ENCODE measurements at places on chromosomes 2 and 18. TPM values are rescaled to one million over a fixed set of nuclear protein-coding genes. Genes with fewer than 3 reads are reported as not detected.

The CREG2 gene
- not detected for total RNA-seq

The VSNL1 gene
- total RNA-seq: 7.4 TPM

The TRPM8 gene
- total RNA-seq: not detected

The SPDYA gene
- 0.42 TPM for total RNA-seq

The EVA1A gene
- 0.77 TPM for total RNA-seq

The CHMP1B gene
- total RNA-seq: 80.1 TPM

The C1QL2 gene
- not detected for total RNA-seq

The SERPINB4 gene
- not detected for total RNA-seq

GRCh38 chr2:38098421-38099098 lies 22.6 kb upstream of the CYP1B1 start:
- DNase-seq: no peak

- DNase-seq: no peak
Observed at GRCh38 chr2:178550352-178550751, 70.1 kb downstream of the PLEKHA3 start.

- DNase-seq: no peak
Observed at GRCh38 chr2:129248198-129248597, 731.3 kb upstream of the RAB6C start.

GRCh38 chr2:1846046-1847015 lies 102.0 kb upstream of the PXDN start:
- no peak for DNase-seq

DNA sequence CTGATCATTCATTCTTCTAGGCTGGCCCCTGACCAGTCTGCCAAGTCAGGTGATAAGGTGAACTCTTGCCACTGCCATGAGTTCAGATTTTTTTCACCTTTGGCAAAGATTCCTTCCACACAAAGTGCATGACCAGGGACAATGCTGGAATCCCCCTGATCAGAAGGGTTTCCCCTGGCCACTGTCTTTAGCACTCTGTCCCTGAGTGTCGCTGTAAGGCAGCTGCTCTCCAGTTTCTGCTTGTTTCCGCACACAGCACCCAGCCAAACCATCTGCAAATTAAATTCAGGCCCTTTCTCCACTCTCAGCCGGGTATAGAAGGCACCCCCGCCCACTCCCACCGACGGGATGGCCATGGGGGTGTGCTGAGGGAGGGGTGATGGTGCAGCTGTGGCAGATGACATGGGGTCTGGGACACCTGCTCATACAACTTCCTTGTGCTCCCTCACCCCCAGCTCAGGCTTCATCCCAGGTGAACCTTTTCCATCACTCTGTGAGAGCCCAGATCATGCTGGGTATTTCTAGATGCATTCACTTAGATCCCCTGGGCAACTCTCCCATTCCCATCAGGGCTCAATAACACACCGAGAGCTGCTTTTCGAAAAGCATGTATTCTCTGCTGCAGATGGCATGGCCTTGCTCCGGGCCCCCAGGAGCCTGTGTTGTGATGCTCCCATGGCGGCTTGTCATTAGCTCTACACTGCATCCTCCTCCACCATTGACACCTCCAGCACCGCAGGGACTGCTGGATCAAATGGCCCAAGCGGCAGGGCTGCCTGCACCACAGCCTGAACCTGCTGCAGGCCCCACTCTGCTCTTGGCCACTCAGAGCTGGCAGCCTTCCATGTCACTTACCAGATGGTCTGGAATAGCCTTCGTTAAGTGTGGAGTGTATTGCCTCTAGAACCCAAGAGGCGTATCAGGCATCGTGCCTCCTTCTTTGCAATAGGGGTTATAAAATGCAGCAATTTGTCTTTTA lies 52.3 kb upstream of the ROCK2 start:
- DNase-seq: no peak

DNA sequence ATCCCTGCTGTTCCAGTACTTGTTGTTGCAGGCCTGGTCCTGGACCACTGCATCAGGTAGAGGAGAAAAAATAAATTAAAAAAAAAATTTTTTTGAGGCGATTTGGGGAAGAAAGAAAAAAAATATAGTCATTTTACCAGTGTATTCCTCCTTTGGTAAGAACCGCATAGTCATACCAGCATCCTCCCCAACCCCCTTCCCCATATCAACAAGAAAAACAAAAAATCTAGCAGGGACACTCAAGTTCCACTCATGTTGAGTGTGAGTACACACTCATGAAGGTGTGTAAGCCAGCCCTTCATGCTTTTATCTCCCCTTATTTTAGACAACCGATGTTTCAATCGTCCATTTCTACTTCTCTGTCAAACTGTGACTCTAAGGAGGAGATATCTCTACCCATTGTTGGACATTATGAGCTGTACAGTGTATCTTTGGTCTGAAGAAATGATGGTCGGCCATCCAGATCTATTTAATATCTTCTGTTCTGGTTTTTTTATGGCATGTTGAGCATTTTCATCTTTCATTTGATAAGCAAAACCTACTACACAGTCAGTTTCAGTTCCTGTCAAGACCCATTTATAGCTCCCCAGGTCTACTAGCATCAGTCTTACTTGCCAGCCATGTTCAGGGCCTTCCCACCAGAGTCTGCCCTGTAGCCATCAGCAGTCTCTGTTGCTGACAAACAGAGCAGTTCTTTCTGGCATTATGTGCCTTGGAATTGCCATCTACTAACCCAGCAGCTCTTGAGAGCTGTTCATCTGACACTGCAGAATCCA lies 20.0 kb downstream of the ELP2 start:
- DNase-seq: no peak

DNA sequence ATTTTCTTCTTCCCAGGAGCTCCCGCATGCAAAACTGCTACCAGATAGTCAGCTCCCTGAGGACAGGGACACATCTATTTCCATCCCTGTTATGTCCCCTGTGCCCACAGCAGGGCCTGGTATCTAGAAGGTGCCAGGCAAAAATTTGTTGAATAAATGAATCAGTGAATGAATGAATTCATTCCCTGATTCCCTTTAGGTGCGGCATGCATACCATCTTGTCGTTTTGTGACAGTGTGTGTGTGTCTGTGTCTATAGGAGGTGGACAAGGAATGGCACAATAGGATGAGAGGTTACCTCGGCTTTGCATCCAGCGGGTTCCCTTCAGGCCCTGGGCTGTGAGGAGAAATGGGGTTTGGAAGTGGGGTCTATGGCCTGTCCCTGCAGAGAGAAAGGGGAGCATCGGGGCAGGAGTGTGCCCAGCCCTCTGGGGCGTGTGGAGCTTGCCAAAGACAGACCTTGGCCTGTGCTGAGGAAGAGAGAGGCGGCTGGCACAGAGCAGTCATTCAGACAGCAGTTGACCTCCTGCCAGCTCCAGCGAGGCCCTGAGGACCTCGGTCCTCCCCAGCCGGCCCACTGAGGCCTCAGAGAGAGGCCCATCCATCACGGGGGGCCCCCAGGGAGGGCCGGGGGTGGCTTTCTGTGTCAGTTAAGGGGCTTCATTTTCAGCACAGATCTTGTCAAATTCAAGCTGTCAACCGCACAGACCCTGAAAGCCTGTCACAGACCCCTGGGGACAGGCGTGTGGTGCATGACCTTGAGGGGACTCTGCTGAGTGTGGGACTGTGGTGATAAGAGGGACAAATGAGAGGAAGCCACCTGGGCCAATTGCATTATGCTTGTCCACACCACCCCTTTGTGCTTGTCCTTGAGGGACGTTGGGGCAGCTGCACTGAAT lies 125.9 kb upstream of the CXCR4 start:
- no peak for DNase-seq

GRCh38 chr2:237330541-237330940 lies 83.4 kb downstream of the COL6A3 start:
- no peak for DNase-seq

- DNase-seq: no peak
Observed at GRCh38 chr2:166240387-166241313, 112.8 kb upstream of the SCN1A start.

- no peak for DNase-seq
Observed at GRCh38 chr2:190547886-190548285, 13.4 kb upstream of the NEMP2 start.

GRCh38 chr2:14751581-14751980 lies 119.1 kb downstream of the LRATD1 start:
- DNase-seq: no peak

GRCh38 chr2:84212611-84213314 lies 246.3 kb downstream of the SUCLG1 start:
- DNase-seq: no peak

GRCh38 chr18:1513519-1513918 lies 608.8 kb downstream of the ADCYAP1 start:
- DNase-seq: no peak

DNA sequence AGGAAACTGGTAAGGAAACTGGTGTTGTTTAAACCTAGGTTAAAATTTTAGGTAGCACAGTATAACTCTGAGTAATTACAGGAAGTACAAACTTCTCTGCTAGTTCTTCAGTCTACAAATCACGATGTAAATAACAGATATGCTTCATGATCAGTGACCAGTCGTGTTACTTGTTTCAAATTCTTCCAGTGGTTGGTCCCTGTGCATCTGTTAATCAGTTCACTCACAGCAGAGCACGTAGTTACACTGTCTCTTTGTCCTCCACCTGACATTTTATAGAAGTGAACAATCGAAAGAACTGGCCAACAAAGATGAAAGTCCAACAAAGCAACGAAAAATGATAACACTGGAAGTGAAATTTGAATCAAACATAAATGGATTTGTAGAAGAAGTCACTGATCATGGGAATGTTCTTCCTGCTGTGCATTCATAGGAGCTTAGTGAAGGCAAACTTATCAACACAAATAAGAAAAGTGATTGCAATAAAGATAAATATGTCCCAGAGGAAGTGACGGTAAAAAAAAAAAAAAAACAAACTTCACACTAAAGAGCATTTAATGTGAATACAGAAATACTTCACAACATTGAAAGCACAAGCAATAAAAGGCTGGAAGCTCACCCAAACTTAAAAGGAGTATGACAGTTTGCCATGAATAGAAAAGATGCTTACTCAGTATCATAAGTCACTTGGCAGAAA lies 7.0 kb downstream of the EIF2AK2 start:
- peak; percentile 26 for DNase-seq

DNA sequence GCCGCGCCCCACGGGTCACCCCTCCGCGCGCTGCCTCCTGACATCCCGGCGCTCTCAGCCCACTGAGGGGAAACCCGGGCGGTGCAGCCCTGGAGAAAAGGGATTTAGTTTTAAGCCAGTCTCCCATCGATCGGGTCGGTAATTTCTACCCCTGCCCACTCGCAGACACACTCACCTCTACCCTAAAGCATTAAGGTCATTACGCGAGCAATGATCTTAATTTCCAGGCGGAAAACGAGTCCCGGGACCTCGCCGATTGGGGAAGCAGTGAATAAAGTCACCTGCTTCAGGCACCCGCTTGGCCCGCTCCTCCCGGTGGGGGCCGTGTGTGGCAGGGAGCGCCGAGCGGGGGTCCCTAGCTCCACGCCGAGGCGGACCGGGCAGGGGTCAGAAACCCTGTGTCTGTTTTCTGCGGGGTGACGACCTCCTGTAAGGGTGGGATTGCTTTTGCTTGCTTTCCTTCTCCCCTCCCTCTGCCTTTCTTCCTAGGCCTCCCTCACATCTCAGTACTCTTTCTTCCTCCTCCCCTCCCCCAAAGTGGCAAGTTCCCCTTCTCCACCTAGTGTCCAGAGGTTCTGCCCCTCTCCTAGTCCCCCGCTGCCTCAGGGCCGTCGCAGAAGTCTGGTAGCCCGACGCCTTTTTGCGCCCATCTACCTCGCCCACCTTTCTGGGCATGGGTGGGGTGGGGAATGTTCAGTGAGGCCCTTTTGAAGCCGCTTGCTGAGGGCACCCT lies 142.6 kb downstream of the MEIS1 start:
- no peak for DNase-seq

DNA sequence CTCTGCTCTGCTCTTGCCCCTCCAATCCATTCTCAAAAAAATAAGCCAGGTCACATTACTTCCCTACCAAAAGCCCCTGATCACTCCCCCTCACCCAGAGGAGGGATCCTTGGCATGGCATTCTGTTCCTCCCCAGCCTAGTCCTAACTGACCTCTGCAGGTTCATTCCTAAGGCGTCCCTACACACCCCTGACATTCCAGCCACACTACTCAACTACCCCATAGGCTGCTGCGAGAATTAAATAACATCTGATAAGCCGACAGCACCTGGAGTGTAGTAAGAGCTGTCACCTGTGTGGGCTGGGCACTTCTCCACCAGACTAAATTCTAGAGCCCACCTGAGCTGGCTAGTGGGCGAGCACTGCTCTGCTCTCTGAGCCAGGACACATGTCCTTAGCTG lies 44.7 kb upstream of the SLC1A4 start:
- DNase-seq: no peak
